ENCODE measurements at places on chromosomes 1 and 21. TPM values are rescaled to one million over a fixed set of nuclear protein-coding genes. Genes with fewer than 3 reads are reported as not detected.

CADM3 gene
- 0.17 TPM for polyA plus RNA-seq

FAM131C gene
- 1.6 TPM for polyA plus RNA-seq

- DNase-seq: peak; percentile 33
These were observed 24.7 kb upstream of the POGK start for GRCh38 chr1:166814611-166815010.

DNA sequence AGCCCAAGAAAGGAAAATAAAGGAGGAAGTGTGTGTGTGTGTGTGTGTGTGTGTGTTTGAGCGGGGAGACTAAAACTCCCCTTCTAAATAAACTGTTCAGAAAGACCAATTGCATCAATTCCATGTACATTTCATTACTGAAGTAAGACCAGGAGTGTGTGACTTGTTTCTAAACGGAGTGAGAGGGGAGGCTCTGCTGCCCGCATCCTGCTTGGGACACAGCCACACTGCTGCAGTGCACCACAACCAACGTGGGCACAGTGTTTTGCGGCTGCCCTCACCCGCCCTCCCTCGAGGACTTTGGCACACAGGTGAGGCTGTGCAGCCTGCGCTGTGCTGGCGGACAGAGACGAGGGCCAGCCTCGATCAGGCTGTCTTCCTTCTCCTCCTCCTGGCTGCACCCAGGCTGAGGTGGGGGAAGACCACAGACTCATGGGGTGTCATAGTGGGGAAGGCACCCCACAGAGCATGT lies 31.0 kb upstream of the H6PD start:
- DNase-seq: no peak

DNA sequence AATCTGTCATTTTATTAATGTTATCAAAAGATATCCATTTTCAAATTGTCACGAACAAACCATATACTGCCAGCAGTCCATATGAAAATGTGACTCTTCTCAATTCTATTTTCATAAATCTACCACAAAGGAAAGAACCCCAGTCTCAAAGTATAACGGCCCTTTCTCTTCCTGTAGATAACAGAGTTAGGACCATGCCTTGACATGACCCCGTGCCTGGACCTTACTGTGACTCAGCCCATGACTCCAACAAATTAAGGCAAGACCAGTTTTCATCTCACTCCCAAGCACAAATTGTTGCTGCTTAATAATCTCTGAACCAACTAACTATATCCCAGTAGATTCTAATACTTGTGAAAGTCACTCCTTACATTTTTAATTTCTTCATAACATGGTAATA lies 124.4 kb upstream of the NFIA start:
- no peak for DNase-seq

- DNase-seq: no peak
These were observed 6.0 kb downstream of the FOXO6 start for GRCh38 chr1:41367288-41367642.

DNA sequence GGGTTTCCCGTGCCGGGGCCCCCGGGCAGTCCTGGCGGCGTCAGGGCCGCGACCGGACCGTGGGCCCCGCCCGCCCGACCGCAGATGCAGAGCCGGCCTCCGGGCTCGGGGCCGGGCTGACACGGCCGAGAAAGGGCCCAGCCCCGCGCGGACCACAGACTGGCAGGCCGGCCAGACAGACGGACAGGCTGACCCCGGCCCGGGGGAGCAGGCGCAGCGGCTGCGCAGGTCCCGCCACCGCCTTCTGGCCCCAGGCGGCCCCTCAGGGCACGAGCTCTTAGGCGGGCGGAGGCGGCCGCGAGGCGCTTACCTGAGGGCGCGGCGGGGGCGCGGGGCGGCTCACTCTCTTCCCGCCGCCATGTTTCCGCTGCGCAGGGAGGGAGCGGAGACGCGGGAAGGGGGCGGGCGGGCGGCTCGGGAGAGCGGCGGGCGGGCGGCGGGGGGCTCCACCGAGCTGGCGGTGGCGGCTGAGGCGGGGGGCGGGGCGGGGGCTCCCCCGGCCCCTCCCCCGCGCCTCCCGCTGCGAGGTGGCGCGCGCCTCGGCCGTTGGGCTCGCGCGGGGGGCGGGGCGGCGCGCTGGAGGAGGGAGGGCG lies at the start of gene SCMH1:
Gene SCMH1, minus strand, starts transcription at position 558 of the 593 bp plus-strand sequence. CDS start 56,173 bp downstream, outside the sequence.
- DNase-seq: peak; percentile 54

- DNase-seq: peak; percentile 77
These were observed 44.5 kb upstream of the CRNN start for GRCh38 chr1:152458384-152459185.
